Body of pancreas (tissue), 4 donors: ENCODE measurements at places on chromosomes 3 and 15.

GRCh38 chr3:42701371-42702065, 1.1 kb downstream of the HHATL start:
- DNase-seq: peak; percentile 35
- H3K27ac ChIP-seq: no peak overlapping the region
- H3K27me3 ChIP-seq: no peaks in the 10 kb centered on the region
- H3K36me3 ChIP-seq: no peaks in the 10 kb centered on the region
- no peak overlapping the region for H3K4me3 ChIP-seq
- H3K4me1 ChIP-seq: no peaks in the 10 kb centered on the region

GRCh38 chr3:168807448-168807847, 711.7 kb upstream of the GOLIM4 start:
- no peaks in the 10 kb centered on the region for H3K27me3 ChIP-seq
- DNase-seq: no peak
- H3K4me3 ChIP-seq: no peak overlapping the region
- H3K36me3 ChIP-seq: no peaks in the 10 kb centered on the region

DNA sequence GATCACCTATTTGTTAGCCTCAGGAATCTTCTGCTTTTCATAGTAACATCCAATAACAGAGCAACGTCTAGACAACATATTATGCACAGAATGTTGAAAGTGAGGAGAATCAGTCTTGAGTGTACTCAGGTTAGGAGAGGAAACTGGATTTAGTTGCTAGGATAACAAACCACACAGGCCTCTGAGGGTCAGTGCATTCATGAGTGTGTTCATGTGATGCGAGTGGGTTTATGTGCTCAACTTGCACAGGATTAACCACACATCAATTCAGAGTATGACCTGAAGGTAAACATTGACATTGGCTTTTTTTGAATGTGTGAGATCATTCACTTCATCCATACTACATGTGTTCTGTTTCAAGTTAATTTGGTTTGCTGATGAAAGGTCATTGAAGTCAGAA, 287.6 kb downstream of the DIPK2A start:
- DNase-seq: no peak
- no peaks in the 10 kb centered on the region for H3K36me3 ChIP-seq
- H3K4me3 ChIP-seq: no peak overlapping the region
- H3K27ac ChIP-seq: no peak overlapping the region

- H3K4me1 ChIP-seq: peaks cover 26% of the 10 kb centered on the region
- DNase-seq: peak; percentile 63
- H3K36me3 ChIP-seq: no peaks in the 10 kb centered on the region
- peak overlapping the region; percentile 87 for H3K27ac ChIP-seq
Observed at GRCh38 chr3:38165722-38166387, 518 bp downstream of the OXSR1 start.

- peaks cover 17% of the 10 kb centered on the region for H3K4me1 ChIP-seq
- DNase-seq: peak; percentile 80
- peak overlapping the region; percentile 73 for H3K4me3 ChIP-seq
- H3K36me3 ChIP-seq: no peaks in the 10 kb centered on the region
- peak overlapping the region; percentile 86 for H3K27ac ChIP-seq
Observed at GRCh38 chr3:119322835-119323722, 28.9 kb downstream of the ARHGAP31 start.

DNA sequence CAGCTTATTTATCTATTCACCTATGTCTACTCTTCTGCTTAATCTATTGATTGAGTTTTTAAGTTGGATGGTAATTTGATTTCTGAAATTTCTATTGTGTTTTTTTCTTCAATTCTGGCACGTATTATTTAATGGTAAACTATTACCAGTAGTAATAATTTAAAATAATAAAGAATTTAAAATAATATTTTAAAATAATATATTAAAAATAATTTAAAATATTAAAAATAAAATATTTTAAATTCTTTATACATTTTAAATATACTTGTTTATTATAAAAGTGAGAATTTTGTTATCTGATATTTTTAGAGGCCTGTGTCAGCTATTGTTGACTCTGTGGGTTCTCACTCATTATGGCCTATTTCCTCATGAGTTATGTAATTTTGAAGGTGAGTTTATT, 100.7 kb upstream of the SPATA16 start:
- H3K4me3 ChIP-seq: no peak overlapping the region
- H3K27ac ChIP-seq: no peak overlapping the region
- no peaks in the 10 kb centered on the region for H3K36me3 ChIP-seq
- no peaks in the 10 kb centered on the region for H3K27me3 ChIP-seq
- no peak for DNase-seq
- H3K4me1 ChIP-seq: no peaks in the 10 kb centered on the region

DNA sequence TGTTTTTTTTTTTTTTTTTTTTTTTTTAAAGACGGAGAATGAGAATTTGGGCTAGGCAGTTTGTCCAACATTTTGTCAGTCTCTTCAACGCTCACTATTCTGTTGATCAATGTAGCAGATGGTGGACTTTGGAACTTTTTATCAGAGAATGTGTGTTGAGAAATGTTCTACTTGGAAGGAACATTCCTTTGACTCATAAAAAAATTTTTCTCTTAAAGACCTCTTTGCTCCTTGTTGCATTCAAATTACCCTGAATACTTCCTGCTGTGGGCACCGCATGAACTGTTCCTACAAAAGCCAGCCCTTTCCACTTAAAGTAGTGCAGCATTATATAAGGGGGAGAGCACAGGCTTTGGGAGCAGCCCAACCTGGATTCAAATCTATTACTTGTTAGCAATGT, 182.9 kb downstream of the AKAP13 start:
- peak; percentile 63 for DNase-seq
- H3K36me3 ChIP-seq: no peaks in the 10 kb centered on the region
- H3K4me3 ChIP-seq: no peak overlapping the region
- peaks cover 27% of the 10 kb centered on the region for H3K4me1 ChIP-seq
- peak overlapping the region; percentile 85 for H3K27ac ChIP-seq

DNA sequence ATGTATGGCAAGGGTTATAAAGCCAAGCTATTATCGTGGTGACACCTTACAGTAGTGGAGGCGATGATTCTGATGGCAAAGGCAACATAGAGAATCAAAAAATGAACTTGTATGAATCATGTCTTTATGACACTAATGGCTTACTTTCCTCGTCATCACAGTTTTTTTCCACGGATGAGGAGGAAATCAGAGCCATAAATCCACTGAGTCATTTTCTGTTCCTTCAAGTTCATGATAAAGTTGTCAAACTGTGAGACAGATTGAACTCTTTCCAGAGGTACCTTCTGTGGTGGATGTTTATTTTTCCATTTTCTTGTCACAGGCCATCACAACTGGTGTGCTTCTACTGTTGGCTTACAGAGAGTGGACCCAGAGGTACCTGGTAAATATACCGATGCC, 8.5 kb downstream of the TMEM212 start:
- no peak for DNase-seq
- H3K27me3 ChIP-seq: no peaks in the 10 kb centered on the region
- H3K36me3 ChIP-seq: no peaks in the 10 kb centered on the region
- peak overlapping the region; percentile 31 for H3K27ac ChIP-seq
- no peak overlapping the region for H3K4me3 ChIP-seq
- H3K4me1 ChIP-seq: peaks cover 11% of the 10 kb centered on the region
